Activated naive CD8-positive, alpha-beta T cell treated with anti-CD3 and anti-CD28 coated beads for 36 hours (primary cell): ENCODE measurements at places on chromosomes 13 and 19. TPM values are rescaled to one million over a fixed set of nuclear protein-coding genes. Genes with fewer than 3 reads are reported as not detected.
A peak's percentile ranks its signal among the peaks of the same experiment; 100 is the strongest.

GRCh38 chr19:11041966-11042627, 47.2 kb upstream of the LDLR start:
- no peak for DNase-seq

- no peak for DNase-seq
These were observed 390.7 kb upstream of the SLITRK1 start for GRCh38 chr13:84272877-84273562.

GRCh38 chr19:13978351-13979243, 26.3 kb downstream of the DCAF15 start:
- DNase-seq, result peak; percentile 68

- no peak for DNase-seq
These were observed 15.4 kb upstream of the PRR19 start for GRCh38 chr19:42286349-42287016.

DNA sequence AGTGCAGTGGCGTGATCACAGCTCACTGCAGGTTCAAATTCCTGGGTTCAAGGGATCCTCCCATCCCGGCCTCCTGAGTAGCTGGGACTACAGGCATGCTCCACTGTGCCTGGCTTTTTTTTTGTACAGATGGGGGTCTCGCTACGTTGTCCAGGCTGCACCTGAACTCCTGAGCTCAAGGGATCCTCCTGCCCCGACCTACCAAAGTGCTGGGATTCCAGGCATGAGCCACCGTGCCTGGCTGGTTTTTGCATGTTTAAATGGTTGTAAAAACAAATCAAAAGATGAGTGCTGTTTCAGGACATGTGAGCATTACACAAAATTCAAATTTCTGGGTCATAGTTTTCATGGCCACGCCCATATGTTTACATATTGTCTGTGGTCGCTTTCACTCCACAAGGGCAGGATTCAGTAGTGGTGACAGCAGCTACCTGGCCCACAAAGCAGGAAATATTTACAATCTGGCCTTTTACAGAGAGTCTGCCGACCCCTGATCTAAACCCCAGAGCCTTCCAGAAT, 5.3 kb downstream of the MATK start:
- DNase-seq, result no peak

GRCh38 chr13:80436571-80437169, 95.7 kb upstream of the SPRY2 start:
- no peak for DNase-seq

DNA sequence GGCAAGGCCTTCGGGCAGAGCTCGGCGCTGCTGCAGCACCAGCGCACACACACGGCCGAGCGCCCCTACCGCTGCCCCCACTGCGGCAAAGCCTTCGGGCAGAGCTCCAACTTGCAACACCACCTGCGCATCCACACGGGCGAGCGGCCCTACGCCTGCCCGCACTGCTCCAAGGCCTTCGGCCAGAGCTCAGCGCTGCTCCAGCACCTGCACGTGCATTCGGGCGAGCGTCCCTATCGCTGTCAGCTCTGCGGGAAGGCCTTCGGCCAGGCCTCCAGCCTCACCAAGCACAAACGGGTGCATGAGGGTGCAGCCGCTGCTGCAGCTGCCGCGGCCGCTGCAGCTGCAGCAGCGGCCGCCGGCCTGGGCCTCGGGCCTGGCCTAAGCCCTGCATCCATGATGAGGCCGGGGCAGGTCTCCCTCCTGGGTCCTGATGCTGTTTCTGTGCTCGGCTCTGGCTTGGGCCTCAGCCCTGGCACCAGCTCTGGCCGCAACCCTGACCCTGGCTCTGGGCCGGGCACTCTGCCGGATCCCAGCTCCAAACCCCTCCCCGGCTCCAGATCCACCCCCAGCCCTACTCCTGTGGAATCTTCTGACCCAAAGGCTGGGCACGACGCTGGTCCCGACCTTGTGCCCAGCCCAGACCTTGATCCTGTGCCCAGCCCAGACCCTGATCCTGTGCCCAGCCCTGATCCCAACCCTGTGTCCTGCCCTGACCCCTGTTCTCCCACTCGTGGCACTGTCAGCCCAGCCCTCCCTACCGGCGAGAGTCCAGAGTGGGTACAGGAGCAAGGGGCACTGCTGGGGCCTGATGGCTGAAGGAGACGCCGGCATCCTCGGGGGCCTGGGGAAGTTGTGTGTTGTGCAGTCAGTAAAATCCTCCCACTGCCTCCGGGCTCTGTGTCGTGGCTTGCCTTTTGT, 2.0 kb upstream of the MCOLN1 start:
- DNase-seq, result no peak

GRCh38 chr19:46716672-46717033, 261 bp downstream of the PRKD2 start:
- DNase-seq, result no peak

DNA sequence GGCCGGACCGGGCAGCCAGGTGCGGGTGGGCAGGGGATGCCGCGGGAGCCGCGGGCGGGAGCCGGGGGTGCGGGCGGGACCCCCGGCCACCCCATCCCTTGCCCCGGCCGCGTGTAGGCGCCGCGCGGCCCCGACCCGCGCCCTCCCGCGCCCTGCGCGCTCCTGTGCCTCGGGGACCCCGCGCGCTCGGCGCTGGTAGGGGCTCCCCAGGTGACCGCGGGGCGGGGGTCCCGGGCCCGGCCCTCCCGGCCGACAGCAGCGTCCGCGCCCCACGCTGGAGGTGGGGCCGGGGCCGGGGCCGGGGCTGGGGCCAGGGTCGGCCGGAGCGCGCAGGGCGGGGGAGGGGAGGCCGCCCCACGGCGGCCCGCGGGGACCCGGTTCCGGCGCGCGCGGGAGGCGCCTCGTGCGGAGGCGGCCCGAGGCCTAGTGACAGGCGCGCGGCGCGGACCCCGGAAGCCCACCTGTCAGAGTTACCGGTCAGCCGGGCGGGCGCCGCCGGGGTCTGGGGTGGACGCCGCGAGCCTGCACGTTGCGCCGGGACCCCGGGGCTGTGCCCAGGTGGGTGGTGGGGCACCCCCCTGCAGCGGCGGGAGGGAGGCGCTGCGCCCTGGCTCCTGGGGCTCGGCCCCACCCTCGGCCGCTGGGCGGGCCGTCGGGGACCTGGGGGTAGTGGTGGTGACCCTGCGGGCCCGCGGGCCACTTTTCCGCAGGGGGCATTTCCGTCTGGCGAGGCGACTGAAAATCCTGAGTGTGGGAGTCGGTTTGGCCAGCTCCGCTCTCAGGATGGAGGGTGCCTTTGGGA, 518 bp downstream of the TFDP1 start:
- peak; percentile 59 for DNase-seq

GRCh38 chr19:38616265-38616664, 1.5 kb downstream of the MAP4K1 start:
- DNase-seq, result no peak

DNA sequence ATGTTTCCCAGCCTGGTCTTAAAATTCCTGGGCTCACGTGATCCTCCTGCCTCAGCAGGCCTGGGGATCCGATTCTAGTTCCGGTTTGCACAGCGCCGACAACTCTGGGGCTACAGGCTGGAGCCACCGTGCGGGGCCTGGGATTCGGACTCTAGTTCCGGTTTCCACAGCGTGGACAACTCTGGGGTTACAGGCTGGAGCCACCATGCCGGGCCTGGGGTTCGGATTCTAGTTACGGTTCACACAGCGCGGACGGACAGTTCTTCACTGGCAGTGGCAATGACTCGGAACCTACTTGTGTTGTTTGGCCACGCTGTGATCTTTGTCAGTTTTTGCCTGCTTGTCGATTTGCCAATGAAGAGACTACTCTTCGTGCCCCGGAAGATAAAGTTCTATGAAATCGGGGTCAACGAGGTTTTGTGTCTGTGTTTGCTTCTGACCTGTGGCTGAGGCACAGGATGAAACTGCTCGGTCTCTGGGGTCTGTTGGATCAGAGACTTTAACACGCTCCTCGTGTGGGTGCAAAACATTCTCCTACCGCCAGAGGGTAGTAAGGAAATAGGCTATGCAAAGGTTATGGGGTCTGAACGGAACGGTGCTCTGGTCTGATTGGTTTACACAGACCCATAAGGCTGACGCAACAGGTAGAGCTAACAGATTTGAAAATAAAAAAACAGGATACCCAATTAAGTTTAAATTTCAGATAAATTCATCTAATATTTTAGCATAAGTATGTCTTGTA, 12.1 kb upstream of the ZSCAN1 start:
- peak; percentile 68 for DNase-seq

DNA sequence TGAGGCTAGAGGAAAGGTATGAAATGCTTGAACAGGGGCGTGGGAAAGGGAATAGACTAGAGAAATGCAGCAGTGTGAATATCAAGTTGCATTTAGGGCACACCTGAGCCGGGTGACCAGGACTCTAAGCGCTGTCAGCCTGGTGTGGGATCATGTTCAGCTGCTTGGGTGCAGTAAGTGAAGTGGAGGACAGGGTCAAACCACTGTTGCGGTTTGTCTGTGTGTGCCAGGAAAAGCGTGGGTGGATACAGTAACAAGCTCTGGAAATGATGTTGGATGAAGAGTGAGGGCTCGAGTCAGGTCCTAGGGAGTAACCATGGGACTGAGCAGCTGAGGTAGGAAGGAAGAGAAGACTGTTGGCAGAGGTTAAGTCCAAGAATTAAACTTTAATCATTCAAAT, 15.8 kb downstream of the DGKH start:
- no peak for DNase-seq

GRCh38 chr19:28596561-28597071, 616.3 kb downstream of the UQCRFS1 start:
- DNase-seq, result no peak

DNA sequence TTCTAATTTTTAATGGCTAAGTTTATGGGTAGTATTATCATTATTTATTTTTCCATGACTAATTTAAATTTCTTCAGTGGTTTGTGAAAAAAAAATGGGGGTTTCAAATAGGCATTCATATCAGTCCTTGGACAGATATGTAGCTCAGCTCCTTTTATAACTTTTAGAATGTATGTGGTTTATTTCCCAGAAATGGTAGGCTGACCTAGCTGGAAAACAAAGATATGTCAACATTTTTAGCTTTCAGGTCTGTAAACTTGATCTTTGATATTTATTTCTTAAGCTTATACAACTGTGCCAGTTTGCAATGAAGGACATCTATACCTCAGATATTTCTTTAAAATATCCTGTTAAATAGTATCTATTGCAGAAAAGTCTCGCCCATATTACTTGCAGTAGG, 1815.5 kb downstream of the SLITRK5 start:
- DNase-seq, result no peak

DNA sequence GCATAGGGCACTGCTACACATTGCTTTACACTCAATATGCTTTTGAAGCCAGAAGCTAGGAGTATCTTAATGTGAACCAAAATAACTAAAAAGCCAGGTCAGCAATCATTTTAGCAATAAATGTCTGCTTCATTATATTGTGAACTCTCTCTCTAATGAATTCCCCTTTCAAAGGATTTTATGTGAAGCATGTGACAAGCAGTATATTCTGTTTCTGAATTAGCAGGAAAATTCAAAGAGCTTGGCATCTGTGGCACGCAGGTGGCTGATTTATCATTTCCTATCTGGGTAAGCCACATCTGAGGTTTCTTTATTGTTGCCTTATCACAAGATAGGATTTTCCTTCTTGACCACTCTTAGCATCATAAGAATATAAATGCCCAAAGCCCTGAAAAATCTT, 56.8 kb upstream of the KLF12 start:
- peak; percentile 8 for DNase-seq

- no peak for DNase-seq
These were observed 2.9 kb upstream of the PTOV1 start for GRCh38 chr19:49847731-49848696.

DNA sequence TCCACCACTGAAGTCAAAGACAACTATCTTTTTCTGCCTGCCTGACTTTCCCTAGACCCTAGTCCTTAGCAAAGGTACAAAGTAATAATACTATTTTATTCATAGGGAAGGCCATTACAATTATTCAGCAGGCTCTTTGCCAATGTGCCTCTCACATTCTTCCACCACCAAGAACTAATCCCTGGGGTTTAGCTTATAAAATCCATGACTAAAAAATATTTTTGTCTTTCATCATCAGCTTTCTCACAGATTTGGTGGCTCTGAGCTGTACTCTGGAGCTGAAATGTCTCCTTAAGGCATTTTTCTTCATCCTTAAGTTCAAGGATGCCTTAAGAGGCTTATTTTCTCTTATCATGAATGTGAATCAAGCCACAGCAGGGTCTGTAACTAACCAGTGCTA, 96.1 kb downstream of the OXGR1 start:
- DNase-seq, result no peak

DNA sequence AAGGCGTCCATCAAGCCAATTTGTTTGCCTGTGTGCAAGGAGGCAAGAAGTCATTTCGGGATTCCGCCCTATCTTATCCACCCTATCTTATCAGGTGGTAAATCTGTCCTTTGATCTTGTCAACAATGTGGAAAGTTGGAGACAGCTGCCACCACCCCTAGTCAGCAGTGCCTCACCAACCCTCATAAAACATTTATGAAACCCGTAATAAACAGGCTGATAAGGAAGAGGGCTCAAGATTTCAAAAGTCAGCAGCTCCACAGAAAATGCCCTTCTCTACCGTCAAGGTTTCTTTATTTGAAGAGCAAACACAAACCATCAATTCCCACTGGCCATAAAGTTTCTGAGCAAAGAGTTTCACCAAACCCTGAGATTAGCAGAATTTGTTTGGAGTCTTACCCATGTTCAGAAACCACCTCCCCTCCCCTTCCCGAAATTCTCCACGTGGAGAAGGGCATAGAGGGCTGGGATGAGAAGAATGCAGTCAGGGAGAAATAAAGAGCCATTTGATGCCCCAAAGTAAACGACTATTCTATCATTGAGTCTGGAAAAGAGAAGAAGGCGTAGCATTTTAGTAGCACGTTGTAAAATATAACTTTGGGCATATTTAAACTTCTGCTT, 196.0 kb upstream of the GPR12 start:
- no peak for DNase-seq

DNA sequence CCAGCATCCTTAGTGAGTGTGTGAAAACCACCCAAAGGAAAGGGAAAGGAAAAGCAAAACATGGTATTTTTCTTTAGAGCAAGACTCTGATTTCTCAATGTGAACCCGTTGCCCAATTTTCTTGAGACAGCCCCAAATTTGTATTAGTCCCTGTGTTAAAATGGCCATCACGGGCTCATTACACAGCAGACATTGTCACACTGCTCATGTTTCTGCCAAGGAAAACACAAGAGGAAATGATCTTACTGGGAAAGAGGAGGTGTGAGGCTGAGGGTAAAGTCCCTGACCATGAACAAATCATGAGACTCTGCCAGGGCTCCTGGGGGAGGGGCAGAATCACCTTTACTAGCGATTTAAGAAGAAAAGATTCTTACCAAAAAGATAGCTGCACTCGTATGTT, 54.4 kb downstream of the FAM124A start:
- DNase-seq, result no peak

The CBY2 gene
- not detected for total RNA-seq

The PRX gene
- total RNA-seq, result 0.84 TPM

The RXFP2 gene
- not detected for total RNA-seq

The CCDC70 gene
- 0.56 TPM for total RNA-seq

The DCT gene
- total RNA-seq, result 0.16 TPM

The NCCRP1 gene
- not detected for total RNA-seq

The ZNF493 gene
- 10.4 TPM for total RNA-seq

The CPB2 gene
- total RNA-seq, result not detected

The MYH14 gene
- not detected for total RNA-seq
